Muscle of back (tissue), 13 donors: ENCODE measurements at places on chromosomes 13 and 19. TPM values are rescaled to one million over a fixed set of nuclear protein-coding genes. Genes with fewer than 3 reads are reported as not detected.

The HPN gene
- 0.52 TPM for polyA plus RNA-seq

DNA sequence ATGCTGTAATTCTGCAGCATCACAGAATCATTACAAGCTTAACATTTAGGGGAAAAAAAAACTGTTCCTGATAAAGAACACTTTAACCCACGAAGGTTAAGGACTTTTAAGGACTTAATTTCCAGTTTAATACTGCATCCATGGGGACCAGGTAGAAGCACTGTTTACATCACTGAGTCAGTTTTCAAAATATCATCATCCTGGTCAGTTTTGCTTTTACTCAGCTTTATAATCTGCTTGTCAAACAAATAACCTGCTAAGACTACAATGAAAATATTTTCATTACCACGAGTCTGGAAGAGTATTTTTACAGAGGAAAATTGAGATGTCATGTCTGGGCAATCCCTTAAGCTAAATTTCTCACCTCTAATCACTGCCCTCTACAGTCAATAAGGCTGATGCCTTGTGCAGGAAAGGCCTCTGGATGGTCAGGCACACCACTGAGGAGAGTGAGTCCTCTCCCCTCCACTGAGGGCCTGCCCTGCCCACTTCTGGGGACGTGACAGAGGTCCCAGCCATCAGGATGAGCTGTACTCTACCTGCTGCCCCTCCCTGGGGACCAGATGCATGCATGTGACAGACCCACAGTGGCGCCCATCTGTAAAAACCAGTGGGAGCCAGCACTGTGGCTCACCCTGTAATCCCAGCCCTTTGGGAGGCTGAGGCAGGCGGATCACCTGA is 31.0 kb downstream of the FOXO1 start:
- DNase-seq = no peak

GRCh38 chr19:39208175-39208795 is 4.2 kb upstream of the SYCN start:
- no peak for DNase-seq

- DNase-seq = peak; percentile 15
Measured at GRCh38 chr19:51365211-51365964, 800 bp downstream of the ETFB start.

- DNase-seq = no peak
Measured at GRCh38 chr19:35123573-35123972, 8.0 kb downstream of the FXYD3 start.

GRCh38 chr19:38917921-38918491 is 6.0 kb upstream of the CCER2 start:
- no peak for DNase-seq
